ENCODE measurements at places on chromosomes 7 and 10.

DNA sequence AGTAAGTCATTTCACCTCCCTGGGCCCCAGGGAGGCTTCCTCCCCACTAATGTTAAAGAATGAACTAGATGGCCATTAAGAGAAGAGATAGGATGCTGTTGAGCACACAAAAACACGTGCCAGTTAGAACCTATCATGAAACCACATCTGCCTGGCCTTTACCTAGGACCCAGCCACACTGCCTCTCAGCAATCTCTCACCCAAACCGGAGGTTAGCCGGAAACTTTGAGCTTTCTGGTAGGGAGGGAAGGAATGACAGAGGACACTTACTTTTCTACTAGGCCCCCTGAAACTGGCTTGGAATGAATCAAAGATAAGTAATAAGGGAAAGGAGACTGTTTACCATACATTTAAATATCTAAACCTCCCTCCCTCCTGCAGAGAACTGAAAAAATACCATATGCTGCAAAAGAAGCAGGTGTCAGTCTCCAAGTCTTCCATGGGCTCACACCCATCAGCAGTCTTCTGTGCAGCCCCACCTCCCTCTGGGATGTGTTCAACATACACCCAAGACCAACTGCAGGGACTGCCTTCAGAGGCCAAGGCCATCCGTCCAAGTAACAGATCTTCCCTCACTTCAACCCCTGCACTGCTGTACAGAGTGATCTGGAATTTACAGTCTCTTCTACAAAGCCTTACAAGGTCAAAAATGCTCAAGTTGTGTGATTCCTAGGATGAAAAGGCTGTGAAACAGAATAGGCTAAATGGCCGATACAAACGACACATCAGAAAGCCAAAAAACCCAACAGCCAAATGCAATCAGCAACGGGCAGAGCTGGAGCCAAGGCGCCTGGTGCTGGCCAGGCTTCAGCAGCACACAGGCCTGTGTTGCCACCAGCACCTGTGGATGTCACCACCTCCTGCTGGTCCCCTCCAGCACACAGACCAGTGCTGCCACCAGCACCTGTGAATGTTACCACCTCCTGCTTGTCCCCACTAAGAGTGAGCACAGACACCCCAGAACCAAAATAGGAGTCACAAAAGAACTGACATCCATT is 42.4 kb downstream of the SORBS1 start:
- DNase-seq: no peak

DNA sequence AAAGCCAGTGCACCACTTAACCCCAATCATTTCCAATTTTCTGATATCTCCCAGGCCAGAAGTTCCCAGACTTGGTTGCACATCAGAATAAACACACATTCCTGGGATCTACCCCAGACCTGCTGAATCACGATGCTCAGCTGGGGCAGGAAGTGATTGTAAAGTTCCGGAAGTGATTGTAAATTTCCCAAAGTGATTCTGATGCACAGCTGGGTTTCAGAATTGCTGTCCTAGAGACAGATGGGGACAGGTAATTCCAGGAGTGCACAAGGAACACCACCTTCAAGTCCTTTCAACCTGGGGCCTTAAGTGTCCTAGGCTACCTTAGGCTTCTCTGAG is 104.2 kb upstream of the EEPD1 start:
- DNase-seq: no peak

- no peak for DNase-seq
Observed at GRCh38 chr7:22393913-22394729, 37.2 kb upstream of the RAPGEF5 start.

GRCh38 chr7:32047801-32048200 is 22.4 kb downstream of the PDE1C start:
- DNase-seq: no peak

GRCh38 chr10:108956149-108956548 is 967.2 kb downstream of the XPNPEP1 start:
- no peak for DNase-seq

DNA sequence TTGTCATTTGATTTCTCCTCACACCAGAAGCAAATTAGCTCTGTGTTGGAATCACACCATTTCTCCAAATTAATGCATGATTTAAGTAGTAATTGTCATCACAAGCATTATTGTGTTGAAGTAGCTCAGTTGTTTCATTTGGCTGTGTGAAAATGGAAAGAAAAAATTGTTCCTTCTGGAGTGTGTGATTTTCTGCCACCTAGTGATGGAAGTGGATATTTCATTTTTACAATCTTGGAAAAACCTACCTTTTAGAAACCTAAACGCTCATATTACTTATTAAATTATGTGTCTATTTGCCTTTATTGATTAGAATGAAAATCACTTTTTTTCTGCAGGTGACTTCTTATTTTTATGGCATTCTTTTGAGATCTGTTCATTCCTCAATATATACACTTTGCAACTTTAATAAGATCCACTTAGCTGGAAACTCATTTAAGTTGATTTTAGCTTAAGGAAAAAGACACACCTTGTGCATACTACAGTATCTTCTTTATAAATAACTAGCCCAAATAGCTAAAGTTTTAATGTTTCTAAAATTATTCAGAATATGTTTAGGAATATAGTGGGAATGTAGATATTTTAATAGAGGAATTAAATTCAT is 50.0 kb downstream of the SRI start:
- no peak for DNase-seq

- no peak for DNase-seq
Observed at GRCh38 chr7:114073701-114074100, 154.9 kb upstream of the PPP1R3A start.

DNA sequence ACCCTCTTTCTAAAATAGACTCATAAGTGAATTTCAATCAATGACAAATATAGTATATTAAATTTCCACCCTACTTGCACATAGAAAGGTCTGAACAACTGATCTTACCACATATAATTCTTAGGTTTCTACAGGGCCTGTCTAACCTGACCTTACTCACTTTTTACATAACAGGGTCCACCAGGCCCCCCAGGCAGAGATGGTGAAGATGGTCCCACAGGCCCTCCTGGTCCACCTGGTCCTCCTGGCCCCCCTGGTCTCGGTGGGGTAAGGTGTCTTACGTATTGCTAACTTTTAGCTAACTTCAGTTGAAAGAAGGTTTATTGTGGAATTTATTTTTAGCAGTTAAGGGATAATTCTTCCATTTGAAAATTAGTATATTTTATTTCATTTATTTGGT is 5.3 kb downstream of the COL1A2 start:
- no peak for DNase-seq

DNA sequence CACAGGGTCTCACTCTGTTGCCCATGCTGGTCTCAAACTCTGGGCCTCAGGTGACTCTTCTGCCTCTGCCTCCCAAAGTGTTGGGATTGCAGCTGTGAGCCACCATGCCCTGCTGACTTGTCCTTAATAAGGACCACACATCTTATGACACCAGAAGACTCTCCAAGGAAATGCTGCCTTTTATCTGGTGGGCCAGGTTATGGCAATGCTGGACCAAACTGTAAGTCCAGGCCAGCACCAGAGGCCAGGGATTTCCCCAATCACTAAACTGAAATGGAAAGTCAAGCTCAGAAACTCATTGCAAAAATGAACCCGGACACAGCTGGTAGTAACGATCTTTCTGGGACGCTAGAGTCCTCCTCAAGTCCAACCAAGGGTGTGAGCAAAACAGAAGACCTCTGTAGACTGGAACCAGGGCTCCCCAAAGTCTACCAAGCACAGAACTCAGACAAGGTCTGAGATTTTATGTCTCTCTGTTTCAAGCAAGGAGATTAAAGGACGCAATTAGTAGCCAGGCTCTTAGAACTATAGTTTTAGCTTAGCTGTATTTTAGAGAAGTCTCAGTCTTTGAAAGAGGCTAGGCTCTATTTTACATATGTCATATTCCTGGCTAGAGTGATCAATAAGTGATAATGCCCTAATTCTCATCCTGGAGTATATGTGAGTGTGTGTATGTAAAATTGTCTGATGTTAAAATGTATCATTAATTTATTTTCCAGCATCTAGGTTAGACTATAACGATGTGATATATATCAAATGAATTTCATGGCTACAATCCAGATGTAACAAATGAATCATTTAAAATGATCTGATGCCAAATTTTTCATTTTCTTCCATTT is 74.0 kb upstream of the ITGB1 start:
- no peak for DNase-seq

GRCh38 chr7:112985377-112985987 is 101.1 kb downstream of the GPR85 start:
- DNase-seq: no peak

GRCh38 chr10:104155591-104155990 is 33.6 kb downstream of the SFR1 start:
- DNase-seq: no peak

DNA sequence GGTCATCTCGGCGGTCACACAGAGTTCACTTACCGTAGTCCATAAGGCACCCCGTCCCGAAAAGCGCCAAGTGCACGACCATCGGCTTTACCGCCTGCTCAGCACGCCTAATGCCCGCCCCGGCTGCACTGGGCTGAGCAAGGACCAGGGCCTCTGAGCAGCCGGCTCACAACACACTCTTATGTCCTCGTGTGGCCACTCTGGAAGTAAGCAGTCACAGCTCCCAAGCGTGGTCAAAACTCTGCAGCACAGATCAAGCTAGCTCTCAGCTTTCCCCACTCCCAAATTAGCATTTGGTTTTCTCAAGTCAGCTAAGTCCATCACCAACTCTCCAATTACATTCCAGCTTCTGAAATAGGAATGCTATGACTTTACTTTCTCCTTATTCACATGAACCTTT is 57.7 kb downstream of the MAD1L1 start:
- no peak for DNase-seq

GRCh38 chr7:155381852-155382801 is 75.8 kb upstream of the EN2 start:
- no peak for DNase-seq

- no peak for DNase-seq
Observed at GRCh38 chr10:98314532-98315284, 46.7 kb upstream of the LOXL4 start.

GRCh38 chr7:1645071-1645409 is 25.0 kb upstream of the ELFN1 start:
- no peak for DNase-seq

DNA sequence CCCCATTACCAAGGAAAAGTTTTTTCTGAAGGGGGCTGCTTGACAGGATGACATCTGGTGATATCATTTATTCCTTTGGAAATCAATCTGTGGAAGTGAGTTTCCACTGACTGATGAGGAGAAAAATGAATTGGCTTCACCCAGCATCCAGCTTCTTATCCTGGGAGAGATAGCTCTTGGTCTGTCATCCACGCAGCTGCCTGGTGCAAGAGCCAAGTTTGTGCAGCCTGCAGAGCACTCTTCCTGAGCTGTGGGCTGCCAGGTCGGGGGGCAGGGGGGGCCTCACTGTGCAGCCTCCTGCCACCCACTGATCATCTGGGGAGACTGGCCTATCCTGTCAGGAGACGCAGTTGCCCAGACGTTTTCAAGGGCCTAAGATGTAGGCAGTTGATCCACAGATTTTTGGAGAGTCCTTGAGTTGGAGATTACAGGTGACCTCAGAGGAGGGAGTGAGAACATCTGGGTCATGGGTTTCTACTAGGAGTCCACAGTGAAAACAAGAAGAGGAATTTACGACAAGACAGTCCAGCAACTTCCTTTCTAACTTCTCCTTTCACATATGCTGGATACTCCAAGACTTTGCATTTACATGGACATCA is 75.4 kb downstream of the EGFR start:
- no peak for DNase-seq

DNA sequence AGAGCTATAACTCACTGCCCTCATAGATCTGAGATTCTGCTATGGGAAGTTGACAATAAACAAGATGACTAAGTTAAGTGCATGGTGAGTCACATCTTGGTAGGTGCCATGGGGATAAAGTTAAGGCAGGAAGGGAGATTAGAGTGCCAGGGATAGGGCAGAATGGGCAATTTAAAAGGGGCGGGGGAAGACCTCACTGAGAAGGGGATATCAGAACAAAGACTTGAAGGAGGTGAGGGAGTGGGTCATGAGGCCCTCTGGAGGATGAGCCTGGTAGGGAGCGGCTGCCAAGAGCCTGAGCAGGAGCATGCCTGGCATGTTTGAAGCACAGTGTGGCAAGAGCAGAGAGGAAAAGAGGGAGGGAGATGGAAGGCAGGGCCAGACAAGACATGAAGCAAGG is 34.8 kb upstream of the INMT start:
- no peak for DNase-seq

DNA sequence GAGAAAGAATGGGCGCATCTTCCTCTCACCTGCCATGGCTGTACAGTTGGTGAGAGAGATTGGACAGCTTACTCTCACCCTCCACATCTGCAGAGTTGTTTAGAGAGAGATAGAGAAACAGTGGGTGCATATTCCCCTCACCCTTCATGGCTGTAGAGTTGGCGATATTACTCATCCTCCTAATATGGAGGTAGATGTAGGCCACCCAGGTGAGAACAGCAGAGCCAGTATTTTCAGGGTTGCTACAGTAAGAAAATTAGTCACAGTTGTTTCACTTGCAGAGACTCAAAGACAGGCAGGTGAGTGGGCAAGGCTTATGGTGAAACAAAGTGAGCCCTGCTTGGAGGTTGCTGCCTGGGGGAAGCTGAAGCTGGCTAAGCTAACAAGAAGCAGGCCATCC is 65.0 kb upstream of the PFKP start:
- DNase-seq: no peak

GRCh38 chr10:58937423-58937822 is 239.0 kb upstream of the PHYHIPL start:
- no peak for DNase-seq

DNA sequence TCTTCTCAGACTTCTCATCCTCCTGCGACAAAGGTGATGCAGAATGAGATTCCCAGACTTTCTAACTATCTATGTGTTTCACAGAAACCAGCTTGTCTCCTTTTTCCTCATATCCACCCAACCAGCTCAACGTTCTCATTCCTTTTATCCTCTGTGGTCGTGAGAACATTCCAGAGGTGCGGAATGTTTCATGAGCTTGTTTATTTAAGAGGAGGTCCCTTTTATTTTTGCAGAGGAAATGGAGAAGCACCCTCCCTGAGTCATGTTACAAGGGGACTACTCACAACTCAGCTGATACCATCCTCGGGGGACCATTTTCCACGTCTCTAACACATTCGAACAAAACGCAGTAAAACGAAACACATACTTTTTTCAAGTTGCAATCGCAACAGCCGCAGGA is 93.2 kb downstream of the ZRANB1 start:
- DNase-seq: no peak

GRCh38 chr7:1043552-1044188 is 676 bp upstream of the GPR146 start:
- DNase-seq: no peak

DNA sequence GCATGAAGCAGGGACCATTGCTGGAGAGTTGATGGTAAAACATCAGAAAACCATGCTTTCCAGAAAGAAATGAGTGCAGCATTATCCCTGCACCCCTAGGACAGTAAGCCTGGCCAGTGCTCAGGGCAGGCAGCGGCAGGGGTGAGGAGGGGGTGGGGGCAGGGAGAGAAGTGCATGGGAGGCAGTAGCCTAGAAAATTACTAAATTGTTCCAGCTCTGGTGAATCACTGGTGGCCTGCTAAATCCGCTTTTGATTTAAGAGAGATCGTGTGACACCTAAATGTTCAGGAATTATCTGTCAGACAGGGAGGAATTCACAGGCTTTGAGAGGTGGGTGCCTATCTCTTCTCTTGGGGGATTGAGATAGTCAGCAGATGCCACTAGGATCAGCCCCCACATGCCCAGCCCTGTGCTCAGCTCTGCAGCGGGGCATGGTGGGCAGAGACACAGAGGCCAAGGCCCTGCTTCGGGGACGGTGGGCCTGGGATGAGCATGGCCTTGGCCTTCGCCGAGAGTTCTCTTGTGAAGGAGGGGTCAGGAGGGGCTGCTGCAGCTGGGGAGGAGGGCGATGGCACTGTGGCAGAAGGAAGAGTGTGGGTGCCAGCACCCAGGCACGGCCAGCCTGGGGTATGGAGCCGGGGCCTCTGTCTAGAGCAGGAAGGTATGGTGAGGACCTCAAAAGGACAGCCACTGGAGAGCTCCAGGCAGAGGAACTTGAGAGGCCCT is 5.0 kb upstream of the AQP1 start:
- DNase-seq: no peak
